ENCODE measurements at places on chromosomes 11 and 22.

- no peak for DNase-seq
These were observed 96.1 kb upstream of the CD82 start for GRCh38 chr11:44469412-44469811.

DNA sequence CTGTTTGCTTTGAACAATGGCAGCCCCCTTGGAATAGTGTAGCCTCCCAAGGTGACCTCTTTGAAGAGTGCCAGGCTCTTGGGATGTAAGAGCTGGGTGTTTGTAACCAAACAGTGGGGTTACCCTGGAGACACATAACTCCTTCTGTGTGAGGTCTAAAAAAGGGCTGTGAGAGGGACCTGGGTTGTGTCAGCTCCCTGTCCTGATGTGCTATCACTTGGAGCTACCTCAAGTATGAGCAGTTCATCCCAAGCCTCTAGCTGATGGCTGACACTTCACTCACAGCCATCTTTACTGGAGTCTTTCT, 40.2 kb downstream of the TSPAN18 start:
- DNase-seq = peak; percentile 65

DNA sequence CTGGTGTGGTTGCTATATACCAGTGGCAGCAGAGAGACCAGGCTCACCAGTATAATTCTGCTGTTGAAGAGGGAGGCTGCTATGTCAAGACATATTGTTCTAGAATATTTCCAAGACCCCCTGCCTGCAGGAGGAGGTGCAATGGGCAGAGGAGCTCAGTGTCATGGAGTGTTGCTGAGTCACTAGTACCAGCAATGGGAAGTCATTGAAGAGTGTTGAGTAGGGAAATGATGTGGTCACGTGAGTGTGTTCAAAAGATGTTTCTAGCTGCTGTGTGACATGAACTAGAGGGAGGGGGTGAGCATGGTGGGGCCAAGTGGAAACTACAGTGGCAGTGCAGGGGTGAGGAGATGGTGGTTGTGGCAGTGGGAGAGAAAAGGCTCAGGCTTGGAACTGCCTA, 76.3 kb upstream of the BIRC3 start:
- DNase-seq = peak; percentile 70

GRCh38 chr22:23204125-23204488, 23.8 kb downstream of the BCR start:
- no peak for DNase-seq

DNA sequence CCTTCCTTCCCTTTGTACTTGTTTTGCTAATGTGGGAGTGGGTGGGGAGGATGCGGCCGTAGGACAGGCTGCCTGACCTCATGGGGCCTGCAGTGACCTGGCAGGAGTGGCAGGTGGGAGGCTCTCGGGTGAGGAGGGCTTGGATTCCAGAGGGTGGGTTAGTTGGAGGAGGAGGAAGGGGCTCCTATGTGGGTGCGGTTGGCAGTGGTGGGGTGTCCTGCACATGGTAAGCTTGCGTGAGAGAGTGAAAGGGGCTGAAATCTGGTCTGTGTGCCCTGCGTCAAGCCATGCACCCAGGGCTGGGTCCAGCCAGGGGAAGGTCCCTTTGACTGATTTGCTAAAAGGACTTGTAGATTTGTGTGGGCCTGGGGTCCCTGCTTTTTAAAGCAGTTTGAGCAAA, 90.7 kb upstream of the OR4B1 start:
- no peak for DNase-seq

DNA sequence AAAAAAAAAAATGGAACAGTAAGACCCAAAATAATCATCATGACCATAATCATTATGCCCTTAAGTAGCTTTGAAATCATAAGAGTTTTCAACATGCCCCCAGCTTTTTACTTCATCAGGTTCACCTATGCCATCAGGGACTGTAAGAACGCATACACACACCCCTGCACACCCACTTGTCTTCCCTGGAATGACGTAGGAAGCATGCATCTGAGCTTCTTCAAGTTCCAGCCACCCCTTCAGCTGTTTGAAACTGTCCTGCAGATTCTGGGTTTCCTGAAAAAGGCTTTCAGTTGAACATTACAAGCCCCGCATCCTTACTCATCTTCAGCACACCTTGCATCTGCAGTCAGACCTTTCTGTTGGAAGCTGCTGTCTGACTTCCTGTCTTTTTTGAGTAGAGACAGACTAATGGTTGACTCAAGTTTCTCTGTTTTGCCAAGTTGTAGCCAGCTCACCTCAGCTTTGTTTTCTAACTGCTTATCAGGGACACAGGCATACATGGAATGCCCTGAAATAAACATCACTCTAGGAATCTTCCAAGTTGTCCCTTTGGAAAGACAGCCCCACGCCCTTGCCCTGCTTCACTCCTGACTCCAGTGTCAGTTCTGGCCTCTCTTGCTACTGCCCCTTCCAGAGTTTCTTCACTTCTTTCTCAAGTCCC, 37.0 kb downstream of the ARHGAP1 start:
- DNase-seq = no peak

Data from choroid plexus epithelial cell (primary cell).